ENCODE measurements at places on chromosomes 3 and 15. TPM values are rescaled to one million over a fixed set of nuclear protein-coding genes. Genes with fewer than 3 reads are reported as not detected.

Gene FOXL2NB
- polyA plus RNA-seq = 0.06 TPM

Gene DYNLT2B
- polyA plus RNA-seq = 8.7 TPM

Gene PRR20G
- polyA plus RNA-seq = not detected

Gene HTR3C
- not detected for polyA plus RNA-seq
